Right kidney (tissue), 9 donors: ENCODE measurements at places on chromosomes 7 and 10.

DNA sequence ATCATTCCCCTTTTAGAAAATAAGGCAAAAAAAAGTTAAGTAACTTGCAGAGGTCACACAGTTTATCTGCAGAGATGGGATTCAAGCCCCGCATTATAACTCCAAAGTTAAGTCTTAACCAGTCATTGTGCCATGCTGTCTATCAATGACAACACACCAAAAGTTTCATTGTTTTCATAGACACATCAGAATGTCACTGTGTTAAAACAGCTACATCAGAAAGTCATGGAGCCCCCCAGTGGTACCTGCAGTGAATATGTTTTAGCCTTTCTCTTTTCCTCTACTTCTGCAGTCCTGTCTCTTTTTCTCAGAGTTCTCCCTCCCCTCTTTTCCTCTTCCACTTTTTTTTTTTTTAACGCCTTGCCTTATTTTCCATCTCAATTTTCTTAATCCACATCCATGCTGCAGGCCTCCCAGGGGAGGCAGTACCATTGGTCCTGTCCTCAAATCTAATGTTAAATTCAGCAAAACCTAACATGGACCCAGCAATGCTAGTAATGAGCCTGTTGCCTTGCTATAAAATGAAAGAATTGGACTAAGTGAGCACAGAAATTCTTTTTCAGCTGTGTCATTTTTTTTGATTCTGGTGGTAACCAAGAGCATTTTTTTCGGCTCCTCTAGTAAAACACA, 3.8 kb upstream of the NRCAM start:
- no peak for DNase-seq

DNA sequence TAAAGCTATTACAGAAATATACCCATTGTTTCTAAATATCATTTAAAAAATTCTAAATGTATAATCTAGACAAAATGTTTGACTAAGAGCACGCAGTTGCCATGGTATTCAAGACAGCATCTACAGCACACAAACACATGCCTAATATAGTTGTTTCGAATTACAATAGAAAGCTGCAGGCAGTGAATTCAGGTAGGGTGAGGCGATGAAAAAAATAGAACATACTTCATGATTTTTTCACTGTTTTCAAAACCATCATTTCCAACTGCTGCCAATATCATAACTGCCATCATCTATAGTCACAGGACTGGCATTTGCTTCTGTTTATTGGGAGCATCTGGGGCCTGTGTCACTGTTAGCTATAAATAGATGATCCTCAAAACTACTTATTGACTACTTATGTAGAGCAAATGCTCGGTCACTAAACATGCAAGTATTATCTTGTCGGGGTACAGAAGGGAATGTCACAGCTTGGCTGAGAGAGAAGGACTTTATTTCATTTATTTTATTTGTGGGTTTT, 34.4 kb upstream of the OTUD1 start:
- no peak for DNase-seq

- DNase-seq, result no peak
Observed at GRCh38 chr10:132784866-132785722, 853 bp downstream of the NKX6-2 start.

- no peak for DNase-seq
Observed at GRCh38 chr10:44966816-44967509, 7.4 kb downstream of the RASSF4 start.

DNA sequence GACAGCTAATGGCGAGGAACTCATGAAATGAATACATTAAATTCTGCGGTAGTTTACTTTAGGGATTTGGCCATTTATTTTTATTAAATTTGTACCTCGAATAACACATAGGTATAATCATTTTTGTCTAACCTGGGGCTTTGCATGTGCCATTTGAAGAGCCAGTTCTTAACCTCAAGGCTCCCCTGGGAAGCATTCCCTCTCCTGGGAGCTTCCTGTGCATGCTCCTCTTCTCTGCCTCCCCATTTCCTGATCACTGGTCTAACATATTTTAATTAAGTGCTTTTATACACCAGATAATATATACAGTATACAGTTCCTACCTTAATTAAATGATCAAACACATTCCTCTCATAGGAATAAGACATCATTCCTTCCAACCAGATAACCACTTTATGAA, 183.9 kb upstream of the FZD1 start:
- no peak for DNase-seq

- DNase-seq, result peak; percentile 90
Observed at GRCh38 chr10:107163881-107164861, at the start of gene SORCS1. SORCS1 (minus strand) TSS chr10:107164706.

- DNase-seq, result no peak
Observed at GRCh38 chr7:44282601-44283171, 42.7 kb downstream of the CAMK2B start.
